Naive thymus-derived CD8-positive, alpha-beta T cell (primary cell): ENCODE measurements at places on chromosomes 6 and 20.

GRCh38 chr6:27838058-27838944 lies 73.9 kb downstream of the OR2B2 start:
- DNase-seq: peak; percentile 95

DNA sequence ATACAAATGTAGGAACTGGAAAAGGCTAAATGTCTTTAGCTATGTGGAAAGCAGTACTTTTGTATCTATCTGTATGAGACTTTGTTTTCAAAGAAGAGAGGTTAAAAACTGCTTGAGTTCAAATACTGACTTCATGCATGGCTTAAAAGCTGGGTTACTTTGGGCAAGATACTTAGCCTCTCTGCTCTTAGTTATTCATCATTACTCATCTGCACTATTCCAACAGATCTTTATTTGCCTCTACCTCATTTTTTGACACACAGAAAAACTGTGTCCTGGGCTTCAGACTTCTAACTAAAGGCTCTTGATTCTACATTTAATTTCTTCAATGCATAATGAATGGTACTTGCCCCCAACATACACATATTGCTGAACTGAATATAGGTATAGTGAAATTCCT lies 114.8 kb downstream of the DST start:
- DNase-seq: no peak

DNA sequence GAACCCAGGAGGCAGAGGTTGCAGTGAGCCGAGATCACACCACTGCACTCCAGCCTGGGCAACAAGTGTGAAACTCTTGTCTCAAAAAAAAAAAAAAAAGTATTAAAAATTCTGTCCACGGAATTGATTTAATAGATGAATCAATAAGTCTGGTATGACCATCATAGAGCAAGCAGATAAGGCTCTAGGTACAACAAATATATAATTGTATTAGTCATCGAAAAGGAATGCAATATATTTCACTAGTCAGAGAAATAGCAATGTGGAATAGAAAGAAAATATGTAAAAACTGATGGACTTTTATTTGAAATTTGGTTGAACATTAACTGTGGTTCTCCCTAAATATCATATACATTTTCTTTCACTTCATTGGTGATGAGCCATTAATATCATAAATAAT lies 476.8 kb upstream of the AGPAT4 start:
- DNase-seq: no peak

DNA sequence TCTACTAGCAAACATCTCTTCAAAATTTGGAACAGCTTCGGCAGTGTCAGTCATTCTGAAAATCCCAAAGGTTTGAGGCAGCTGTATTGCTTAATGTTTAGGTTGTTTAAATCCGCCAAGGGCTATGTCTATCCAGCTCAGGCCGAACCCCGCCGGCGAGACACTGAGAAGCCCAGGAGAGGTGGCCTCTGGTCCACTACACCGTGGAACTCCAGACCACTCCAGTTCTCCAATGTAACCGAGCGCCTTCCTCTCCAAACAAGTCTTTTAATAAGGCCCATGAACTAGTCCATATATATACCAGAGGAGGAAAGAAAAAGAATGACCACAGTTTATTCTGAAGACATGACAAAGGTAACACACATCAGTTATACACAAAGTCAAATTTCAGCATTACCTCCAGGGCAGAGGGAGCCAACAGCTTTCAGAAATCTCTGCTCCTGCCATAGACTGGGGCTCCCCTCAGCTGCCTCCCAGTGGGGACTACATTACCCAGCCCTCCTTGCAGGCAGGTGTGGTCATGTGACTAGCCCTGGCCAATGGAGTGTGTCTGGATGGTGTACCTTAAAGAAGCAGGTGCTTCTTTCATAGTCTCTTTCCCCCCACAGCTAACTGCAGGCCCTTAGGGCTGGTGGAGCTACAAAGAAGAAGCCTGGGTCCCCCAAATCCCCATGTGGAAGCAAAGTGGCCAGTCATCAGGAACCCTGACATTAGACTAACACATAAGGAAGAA lies at the start of gene RAMACL:
TSS of gene RAMACL (minus strand) at position 255 of the 733 bp plus-strand sequence. CDS start at position 54, 201 bp downstream.
- DNase-seq: peak; percentile 45

DNA sequence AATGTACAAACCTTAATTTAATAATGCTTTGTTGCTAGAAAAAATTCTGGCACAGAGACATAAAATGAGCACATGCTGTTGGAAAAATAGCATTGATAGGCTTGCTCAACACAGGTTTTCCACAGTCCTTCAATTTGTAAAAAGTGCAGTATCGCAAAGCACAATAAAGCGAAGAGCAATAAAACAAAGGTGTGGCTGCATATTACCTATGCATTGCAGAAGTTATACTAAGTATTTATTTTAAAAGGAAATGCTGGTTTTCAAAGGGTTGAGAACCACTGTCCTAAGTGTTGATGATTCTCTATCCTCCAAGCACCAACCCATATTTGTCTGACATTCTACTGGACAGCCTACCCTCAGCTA lies 54.1 kb upstream of the CAP2 start:
- DNase-seq: no peak

- no peak for DNase-seq
Observed at GRCh38 chr6:49918787-49919186, 45.2 kb downstream of the DEFB114 start.

DNA sequence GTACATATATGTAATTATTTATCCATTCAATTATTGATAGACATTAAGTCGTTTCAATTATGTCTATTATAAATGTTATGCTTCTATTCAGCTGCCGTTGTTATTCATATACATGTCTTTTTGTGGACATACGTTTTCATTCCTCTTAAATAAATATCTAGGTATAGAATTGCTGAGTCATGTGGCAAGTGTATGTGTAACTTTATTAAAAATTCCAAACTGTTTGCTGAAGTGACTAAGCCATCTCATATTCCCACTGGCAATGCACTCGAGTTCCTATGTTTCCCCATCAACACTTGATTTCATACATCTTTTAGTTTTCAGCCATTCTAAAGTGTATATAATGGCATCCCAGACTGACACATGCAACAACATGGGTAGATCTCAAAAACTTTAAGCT lies 739.7 kb upstream of the POU3F2 start:
- DNase-seq: no peak

- DNase-seq: no peak
Observed at GRCh38 chr6:158414851-158415262, 102.6 kb downstream of the TULP4 start.

GRCh38 chr20:58740356-58741308 lies 48.0 kb downstream of the NPEPL1 start:
- no peak for DNase-seq

GRCh38 chr6:1916334-1917070 lies 306.8 kb downstream of the FOXC1 start:
- no peak for DNase-seq
